ENCODE measurements at places on chromosomes 5 and 9. TPM values are rescaled to one million over a fixed set of nuclear protein-coding genes. Genes with fewer than 3 reads are reported as not detected.

- DNase-seq = no peak
These were observed 36.6 kb upstream of the ZNF366 start for GRCh38 chr5:72543811-72544210.

Gene GRIA1
- total RNA-seq = 7.4 TPM

Gene GCNT4
- 0.23 TPM for total RNA-seq

DNA sequence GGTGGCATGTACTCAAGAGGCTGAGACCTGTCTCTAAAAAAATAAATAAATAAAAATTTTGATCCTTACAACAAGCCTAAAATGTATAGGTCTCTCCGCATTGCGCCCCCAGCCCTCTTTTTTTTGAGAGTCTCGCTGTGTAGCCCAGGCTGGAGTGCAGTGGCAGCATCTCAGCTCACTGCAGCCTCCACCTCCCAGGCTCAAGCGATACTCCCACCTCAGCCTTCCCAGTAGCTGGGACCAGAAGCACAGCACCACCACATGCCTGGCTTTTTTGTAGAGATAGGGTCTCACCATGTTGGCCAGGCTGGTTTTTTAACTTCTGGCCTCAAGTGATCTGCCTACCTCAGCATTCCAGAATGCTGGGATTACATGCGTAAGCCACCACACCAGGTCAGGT, 2.2 kb upstream of the GARIN3 start:
- DNase-seq = no peak

Gene OBP2B
- total RNA-seq = not detected

DNA sequence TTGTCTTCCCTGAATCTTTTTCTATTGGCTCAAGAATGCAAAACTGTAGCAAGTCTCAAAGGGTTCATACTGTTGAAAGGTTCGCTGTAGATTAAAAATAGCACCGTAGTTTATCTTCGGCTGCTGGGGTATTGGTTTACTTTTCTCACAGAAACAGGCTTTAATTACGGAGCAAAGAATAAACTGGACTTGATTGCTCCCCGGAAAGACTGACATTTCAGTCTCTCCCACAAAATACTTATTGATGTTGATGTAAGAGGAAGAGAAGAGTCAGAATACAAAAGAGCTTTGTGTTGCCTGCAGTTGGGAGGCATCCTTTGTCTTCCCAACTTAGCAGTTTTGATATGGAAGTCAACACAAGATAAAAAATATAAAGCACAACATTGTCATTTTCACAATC, 183.9 kb upstream of the DMAC1 start:
- DNase-seq = no peak

- DNase-seq = no peak
These were observed 63.6 kb downstream of the ANXA1 start for GRCh38 chr9:73215249-73215648.

Gene SOHLH1
- total RNA-seq = not detected

DNA sequence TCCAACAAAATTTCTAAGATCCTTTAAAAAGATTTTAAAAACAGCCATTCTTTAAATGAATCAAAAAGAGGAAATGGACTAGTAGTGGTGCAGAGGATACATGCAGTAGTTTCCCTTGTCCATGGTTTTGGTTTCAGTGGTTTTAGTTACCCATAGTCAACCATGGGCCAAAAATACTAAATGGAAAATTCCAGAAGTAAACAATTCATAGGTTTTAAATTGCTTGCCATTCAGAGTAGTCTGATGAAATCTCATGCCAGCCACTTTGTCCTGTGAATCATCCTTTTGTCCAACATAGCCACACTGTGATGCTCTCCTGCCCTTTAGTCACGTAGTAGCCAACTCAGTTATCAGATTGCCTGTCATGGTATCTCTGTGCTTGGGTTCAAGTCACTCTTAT, 286.1 kb downstream of the ANXA1 start:
- DNase-seq = peak; percentile 46

Gene ARID3C
- 0.45 TPM for total RNA-seq

GRCh38 chr9:87556821-87557220, 59.2 kb downstream of the DAPK1 start:
- no peak for DNase-seq

Gene EQTN
- not detected for total RNA-seq

- DNase-seq = no peak
These were observed 33.3 kb downstream of the PIK3R1 start for GRCh38 chr5:68248896-68249295.

DNA sequence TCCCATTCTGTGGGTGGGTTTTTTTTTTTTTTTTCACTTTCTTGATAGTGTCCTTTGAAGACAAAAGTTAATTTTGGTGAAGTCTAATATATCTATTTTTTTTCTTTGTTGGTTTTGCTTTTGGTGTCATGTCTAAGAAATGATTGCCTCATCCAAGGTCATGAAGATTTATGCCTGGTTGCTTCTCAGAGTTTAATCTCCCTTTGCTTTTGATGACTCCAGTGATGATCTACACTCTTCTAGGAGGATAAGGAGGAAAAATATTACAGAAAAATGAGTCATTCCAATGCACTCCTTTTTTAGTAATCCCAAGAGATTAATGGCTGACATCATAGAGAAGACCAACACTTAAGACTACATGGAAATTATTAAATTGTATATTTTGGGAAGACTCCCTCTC, 79.7 kb upstream of the ICE1 start:
- peak; percentile 36 for DNase-seq

Gene NUTM2F
- total RNA-seq = not detected

DNA sequence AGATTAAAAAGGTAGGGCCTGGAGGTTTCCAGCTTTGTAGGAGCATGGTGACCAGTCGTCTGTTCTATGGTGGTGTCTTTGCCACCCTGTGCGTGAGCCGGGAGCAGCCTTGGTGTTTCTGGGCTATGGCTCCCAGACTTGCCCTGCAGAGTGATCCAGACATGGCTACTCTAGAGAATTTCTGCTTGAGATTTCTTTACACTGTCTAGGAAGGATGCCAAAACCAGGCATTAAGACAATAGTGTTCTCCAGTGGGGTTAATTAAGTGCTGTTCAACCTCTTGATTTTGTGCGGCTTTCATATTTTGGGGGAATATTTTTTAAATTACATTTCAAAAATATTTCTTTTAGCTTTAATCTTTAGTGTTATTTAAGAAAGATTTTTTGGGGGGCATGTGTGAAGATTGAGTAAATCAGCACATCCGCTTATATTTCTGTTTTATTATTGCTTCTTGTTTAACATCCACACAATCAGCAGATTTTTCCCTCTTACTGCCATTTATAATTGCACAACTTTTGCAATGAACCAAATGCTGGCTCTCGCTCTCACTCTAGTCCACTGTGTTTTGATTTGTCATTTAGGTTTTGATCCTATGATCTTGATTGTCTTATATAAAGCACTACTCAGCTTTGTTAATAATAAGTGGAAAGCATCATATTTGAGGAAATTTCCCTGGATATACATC, 110.5 kb downstream of the RASGRF2 start:
- no peak for DNase-seq

DNA sequence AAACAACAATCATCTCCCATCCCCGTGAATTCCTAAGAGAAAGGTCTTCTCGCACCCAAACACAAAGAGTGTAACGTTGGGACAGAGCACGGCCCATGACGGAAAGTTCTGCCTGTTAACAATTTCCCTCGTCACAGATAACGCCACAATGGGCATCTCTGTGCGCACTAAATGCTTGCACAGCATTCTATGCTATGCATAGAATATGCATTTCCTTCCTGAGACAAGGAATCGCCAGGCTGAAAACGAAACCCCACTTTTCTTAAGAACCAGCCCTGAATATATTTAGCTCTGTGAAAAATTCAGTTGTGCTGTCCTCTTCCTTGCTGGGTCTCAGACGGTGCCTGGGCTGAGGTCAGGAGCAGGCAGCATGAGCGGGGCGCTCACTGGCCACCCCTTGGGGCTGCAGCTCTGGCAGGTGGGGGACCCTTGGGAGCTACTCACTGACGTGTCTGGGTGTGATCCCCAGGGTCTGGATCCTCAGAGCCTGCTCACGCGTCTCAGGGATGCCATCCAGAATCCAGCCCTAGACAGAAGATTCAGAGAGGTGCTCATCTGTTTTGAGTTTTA, 49.8 kb downstream of the AK8 start:
- no peak for DNase-seq

- no peak for DNase-seq
These were observed 298.9 kb downstream of the TMEM38B start for GRCh38 chr9:105993116-105993854.

GRCh38 chr9:109469646-109470358, 28.3 kb downstream of the PTPN3 start:
- peak; percentile 55 for DNase-seq

DNA sequence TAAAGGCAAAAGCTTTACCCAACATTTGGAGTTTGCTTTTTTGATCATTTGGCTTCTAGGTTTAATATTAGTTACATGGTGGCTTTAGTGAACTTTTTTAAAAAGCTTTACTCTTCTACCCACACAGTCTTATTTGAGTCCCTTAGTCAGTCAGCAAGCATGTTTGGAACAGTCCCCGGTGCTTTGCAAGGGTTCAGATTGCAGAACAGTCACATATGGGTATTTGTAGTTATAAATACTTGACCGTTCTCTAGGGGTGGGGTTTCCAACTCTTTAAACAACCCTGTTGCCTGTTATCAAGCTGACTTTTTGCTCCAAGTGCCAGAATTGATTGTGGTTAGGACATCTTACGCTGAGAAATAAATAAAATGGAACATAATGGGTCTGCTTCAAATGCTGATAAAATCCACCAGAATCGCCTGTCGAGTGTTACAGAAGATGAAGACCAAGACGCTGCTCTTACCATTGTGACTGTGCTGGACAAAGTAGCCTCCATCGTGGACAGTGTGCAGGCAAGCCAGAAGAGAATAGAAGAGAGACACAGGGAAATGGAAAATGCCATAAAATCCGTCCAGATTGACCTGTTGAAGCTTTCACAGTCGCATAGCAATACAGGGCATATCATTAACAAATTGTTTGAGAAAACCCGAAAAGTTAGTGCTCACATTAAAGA, at the start of gene CAVIN4:
CAVIN4 (plus strand) TSS at position 304 of the 673 bp plus-strand sequence; CDS start at position 369, 65 bp downstream.
- DNase-seq = peak; percentile 64

Gene FER
- total RNA-seq = 14.2 TPM

Gene ANKRD18A
- 0.34 TPM for total RNA-seq

- peak; percentile 82 for DNase-seq
These were observed 124.3 kb upstream of the SLC12A2 start for GRCh38 chr5:127959152-127959764.

Gene ABL1
- total RNA-seq = 63.4 TPM

- no peak for DNase-seq
These were observed 75.2 kb upstream of the FREM1 start for GRCh38 chr9:14985419-14985818.

Gene LHX3
- total RNA-seq = not detected

DNA sequence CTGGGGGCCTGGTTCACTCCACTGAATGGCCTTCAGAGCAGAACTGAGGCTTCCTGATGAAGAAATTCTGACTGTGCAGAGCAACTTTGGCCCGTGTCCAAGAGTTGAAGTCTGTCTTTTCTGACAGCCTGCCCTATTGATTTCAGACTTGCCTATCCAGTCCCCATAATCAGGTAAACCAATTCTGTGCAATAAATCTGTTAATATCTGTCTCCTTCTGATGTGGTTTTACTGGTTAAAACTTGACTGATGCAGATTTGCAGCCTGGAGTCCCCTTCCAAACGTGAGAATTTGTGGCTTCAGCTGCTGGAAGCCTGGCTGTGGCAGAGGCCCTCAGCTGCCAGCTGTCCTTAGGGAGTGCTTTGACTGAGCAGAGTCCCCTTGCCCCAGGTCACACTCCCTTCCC, 283.9 kb upstream of the ANKRD55 start:
- DNase-seq = peak; percentile 1

Gene MARVELD2
- total RNA-seq = 0.26 TPM

Gene GPR150
- 1.6 TPM for total RNA-seq

GRCh38 chr9:85344901-85345300, 396.9 kb downstream of the AGTPBP1 start:
- DNase-seq = no peak

DNA sequence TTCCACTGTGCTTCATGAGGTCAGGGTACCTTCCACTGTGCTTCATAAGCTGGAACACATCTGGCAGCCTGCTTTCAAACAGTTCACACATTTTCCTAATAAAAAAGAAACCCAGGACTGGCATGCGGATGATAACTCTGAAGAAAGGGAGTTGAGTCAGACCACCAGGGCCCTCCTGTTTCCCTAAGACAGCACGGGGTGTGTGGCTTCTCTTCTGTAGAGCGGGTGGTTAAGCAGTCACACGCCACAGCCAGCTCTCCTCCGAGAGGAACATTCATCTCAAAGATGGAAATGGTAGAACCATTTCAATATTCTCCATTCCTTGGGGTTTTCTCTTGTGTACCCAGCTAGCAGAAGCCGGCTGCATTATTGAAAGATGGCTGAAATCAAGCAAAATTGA, 128.1 kb upstream of the LMX1B start:
- DNase-seq = no peak

Gene SLC6A3
- total RNA-seq = not detected

DNA sequence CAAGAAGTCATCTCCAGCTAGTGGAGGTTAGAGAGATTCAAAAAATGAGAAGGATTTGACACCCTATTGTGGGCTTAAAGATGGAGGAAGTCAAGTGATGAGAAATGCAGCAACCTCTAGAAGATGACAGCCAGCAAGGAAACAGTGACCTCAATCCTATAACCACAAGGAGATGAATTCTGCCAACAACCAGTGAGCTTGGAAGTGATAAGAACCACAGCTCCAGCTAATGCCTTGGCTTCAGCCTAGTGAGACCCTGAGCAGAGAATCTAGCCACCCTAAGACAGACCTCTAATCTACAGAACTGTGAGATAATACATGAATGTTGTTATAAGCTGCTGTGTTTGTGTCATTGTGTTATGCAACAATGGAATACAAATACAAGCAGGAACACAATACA, 262.4 kb downstream of the GRIA1 start:
- DNase-seq = peak; percentile 4

GRCh38 chr5:135508496-135509005, 27.2 kb downstream of the NEUROG1 start:
- no peak for DNase-seq

DNA sequence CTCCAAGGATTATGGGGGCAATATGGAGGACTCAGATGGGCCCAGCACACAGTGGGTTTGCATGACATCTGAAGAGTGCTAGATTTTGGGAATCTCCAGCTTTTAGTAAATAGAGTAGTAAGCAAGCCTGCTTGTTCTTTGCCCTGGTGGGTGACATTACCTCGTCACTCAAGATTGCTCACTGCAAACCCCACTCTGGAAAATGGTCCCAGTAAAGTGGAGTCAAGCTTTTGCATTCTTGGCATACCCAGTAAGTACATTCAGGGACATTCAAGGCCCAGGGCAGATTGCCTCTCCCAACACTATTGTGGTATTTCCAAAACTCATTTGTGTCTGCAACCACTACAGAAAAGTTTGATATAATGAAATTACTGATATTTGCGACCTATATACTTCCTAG, 118.5 kb downstream of the INVS start:
- DNase-seq = no peak

Gene CCL19
- not detected for total RNA-seq

GRCh38 chr5:36724467-36725332, 118.3 kb downstream of the SLC1A3 start:
- DNase-seq = no peak

Measured in LHCN-M2 (cell line).